ENCODE measurements at places on chromosomes 16 and 17. TPM values are rescaled to one million over a fixed set of nuclear protein-coding genes. Genes with fewer than 3 reads are reported as not detected.

The ASB16 gene
- 0.88 TPM for total RNA-seq

The BEAN1 gene
- total RNA-seq, result 0.43 TPM

The MAPT gene
- 0.29 TPM for total RNA-seq

The B9D1 gene
- total RNA-seq, result 92.4 TPM

The SEPTIN12 gene
- not detected for total RNA-seq

The SLC16A11 gene
- not detected for total RNA-seq

The EVPLL gene
- not detected for total RNA-seq

The NEUROD2 gene
- not detected for total RNA-seq
